Fibroblast of skin of right quadriceps (primary cell): ENCODE measurements at places on chromosomes 1 and 21.

GRCh38 chr1:80892539-80892938, 908.2 kb upstream of the ADGRL2 start:
- DNase-seq: peak; percentile 3

- no peak for DNase-seq
Measured at GRCh38 chr1:93504247-93505033, 56.5 kb downstream of the FNBP1L start.

DNA sequence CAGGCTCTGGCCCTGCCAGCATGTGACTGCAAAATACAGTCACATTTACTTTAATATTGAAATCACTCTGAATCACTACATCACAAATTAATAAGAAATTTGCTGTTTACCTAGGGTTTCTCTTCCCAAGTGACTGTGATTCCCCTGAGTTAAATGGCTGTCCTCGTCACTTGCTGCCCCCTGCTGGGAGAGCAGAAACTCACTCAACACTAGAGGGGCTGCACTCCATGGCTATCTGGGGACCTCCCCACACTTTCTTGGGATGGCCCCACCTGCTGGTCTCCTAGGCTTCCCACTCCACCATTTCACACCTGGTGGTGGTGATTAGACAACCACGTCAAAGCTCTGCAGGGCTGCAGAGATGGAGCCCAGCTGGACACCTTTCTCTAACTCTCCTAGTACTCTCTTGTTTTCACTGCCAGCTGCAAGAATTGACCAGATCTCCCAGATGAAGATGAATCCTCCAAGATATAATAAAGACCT, 63.4 kb downstream of the CD2 start:
- DNase-seq: peak; percentile 43

- no peak for DNase-seq
Measured at GRCh38 chr21:44710756-44711326, 531 bp downstream of the TSPEAR start.

DNA sequence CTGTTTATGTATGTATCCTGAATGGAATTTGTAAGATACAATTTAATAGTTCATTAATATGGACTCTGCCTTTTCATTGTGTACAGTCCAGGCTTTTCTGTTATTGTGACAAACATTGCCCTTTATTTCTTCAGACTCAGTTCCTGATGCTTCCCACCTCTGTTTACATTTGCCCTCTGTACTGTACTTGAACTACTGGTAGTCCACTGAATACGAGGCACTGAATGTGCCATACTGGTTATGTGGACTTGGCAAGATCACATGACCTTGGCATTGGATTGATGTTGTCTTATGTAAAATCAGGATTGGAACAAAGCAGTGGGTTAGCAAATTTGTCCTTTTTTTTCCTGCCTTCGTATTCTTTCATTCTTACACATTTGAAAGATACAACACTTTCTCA, 27.8 kb downstream of the RALGPS2 start:
- DNase-seq: no peak
